ENCODE measurements at places on chromosomes 3 and 15.
A peak's percentile ranks its signal among the peaks of the same experiment; 100 is the strongest.

GRCh38 chr3:192685801-192686200 lies 41.5 kb downstream of the FGF12 start:
- no peak for DNase-seq

GRCh38 chr3:58161435-58162398 lies 49.1 kb downstream of the DNASE1L3 start:
- DNase-seq, result peak; percentile 56

GRCh38 chr3:177465257-177465642 lies 268.0 kb upstream of the TBL1XR1 start:
- no peak for DNase-seq

DNA sequence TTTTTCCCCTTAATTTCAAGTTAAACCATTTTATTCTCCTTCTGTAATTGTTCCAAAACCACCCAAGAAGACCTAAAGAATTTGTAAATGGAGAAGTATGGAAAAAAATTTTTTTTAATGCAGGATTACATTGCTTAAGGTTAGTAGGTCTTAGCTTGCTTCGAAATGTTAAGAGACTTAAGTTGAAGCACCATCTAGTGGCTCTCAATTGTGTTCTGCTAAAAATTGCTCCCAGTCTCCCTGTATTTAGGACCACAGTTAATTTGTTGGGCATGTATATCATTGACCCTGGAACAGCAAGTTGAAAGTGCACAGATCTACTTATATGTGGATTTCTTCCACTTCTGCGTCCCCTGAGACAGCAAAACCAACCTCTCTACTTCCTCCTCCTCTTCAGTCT lies 32.4 kb downstream of the CD200R1L start:
- DNase-seq, result peak; percentile 63

- DNase-seq, result peak; percentile 67
These were observed 22.3 kb upstream of the SMCO1 start for GRCh38 chr3:196537319-196537984.

DNA sequence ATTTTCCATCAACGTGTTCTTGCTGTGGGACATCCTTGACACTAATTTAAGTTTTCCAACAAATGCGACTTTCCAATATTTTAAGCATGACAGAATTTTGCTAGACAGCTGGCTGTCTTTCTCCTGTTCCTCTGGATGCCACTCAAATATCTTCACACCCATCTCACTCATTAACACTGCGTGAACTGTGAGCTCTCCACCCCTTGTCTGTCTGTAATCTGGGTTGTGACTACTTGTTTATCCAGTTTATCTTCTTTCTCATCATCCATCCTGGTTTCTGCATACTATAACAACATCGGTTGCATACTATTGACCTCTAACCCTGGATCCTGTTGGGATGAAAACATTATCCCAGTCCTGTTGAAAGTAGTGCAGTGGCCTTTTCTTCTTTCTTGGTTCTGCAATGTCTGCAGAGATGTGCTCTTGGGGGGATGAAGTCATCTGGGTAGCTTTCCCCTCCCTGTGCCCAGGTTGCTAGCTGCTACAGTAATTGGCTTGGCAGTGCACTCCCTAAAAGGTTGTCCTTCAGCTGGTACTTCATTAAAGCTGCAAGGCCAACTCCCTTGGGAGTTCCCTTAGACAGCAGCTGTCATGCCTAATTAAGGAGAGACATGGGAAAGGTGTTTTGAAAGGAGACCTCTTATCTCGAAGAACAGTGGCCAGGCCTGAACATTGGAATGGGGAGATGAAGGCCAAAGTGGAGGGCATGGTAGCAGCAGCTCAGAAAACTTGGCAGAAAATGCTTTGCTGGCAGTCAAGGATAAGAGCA lies 24.7 kb downstream of the KAT2B start:
- no peak for DNase-seq

GRCh38 chr3:129936757-129937156 lies 37.8 kb upstream of the TRH start:
- peak; percentile 87 for DNase-seq

- DNase-seq, result no peak
These were observed 72.9 kb upstream of the MNS1 start for GRCh38 chr15:56537881-56538280.

- no peak for DNase-seq
These were observed 313.4 kb upstream of the STT3B start for GRCh38 chr3:31219131-31219843.

- DNase-seq, result no peak
These were observed 280.6 kb downstream of the LPP start for GRCh38 chr3:188434594-188434993.

DNA sequence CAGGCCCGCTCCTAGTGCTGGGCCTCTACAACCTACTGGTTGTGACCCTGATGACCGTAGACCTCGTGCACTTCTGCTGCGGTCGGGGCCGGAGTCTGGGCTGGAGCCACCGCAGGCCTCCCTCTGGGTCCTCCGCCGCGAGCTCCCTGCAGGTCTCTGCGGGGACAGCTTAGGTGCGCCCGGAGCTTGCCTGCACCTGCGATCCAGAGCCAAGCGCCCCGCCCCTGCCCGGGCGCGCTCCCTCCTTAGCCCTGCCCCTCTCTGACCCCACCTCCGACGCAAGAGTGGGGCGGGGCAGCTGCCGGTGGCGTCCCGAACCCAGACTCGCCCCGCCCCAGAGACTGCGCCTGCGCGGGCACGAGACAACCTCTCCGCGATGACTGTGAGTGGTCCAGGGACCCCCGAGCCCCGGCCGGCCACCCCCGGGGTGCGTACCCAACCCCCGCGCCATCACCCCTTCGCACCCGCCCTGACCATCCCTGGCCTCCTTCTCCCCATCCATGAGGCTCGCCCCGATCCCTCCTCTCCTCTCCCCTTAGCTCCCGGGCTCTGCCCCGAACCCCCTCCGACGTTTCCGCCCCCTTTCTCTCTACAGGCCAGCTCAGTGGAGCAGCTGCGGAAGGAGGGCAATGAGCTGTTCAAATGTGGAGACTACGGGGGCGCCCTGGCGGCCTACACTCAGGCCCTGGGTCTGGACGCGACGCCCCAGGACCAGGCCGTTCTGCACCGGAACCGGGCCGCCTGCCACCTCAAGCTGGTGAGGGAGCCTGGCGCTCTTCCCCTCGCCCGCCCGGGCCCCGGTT lies at the start of gene UNC45A:
Gene UNC45A, plus strand, starts transcription at position 337 of the 803 bp plus-strand sequence. Its CDS starts 40 bp downstream, at position 377.
- DNase-seq, result peak; percentile 96

- DNase-seq, result no peak
These were observed 258.9 kb downstream of the PDZRN3 start for GRCh38 chr3:73365756-73366397.

DNA sequence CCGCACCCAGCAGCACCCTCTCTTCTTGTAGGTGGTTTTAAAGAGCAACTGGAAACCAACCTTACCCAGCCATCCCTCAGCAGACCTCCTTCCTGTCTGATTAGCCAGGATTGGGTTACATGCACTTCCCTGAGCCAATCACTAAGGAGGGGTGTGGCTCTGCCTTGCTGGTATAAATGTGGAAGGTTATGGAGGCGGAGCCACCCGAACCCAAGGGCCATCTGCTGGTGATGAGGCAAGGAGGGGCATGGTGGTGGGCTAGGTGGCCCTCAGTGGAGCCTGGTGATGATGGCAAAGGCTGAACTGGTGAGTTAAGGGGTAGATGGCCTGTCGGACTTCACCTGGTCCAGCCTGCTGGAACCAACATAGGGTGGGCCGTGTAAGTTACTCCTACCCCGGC lies 39.8 kb downstream of the CCDC33 start:
- DNase-seq, result no peak

DNA sequence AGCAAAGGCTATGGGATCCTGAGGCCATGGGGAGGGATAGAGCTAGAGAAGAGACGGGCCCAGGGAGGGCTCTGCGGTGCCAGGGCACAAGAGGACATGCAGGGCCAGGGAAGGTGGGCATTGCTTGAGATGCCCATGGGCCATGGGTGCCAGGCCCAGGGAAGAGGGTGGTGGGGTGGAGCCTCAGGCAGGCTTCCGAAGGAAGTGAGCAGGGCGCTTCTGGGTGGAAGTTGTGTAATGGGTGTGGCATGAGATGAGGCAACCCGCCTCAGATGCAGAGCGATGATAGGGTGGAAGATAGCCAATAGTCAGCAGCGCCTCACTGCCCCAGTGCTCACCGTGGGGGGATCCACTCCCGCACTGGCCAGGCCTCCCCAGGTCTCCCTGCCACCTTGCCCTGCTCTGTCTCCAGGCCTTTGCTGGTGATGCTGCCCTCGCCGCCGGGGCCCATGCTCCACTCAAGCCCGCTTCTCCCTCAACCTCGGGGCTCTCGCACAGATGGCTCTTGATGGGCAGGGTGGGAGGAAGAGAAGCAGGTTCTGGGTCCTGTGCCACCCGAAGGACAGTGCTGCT lies 51.4 kb downstream of the DNAJB8 start:
- no peak for DNase-seq

DNA sequence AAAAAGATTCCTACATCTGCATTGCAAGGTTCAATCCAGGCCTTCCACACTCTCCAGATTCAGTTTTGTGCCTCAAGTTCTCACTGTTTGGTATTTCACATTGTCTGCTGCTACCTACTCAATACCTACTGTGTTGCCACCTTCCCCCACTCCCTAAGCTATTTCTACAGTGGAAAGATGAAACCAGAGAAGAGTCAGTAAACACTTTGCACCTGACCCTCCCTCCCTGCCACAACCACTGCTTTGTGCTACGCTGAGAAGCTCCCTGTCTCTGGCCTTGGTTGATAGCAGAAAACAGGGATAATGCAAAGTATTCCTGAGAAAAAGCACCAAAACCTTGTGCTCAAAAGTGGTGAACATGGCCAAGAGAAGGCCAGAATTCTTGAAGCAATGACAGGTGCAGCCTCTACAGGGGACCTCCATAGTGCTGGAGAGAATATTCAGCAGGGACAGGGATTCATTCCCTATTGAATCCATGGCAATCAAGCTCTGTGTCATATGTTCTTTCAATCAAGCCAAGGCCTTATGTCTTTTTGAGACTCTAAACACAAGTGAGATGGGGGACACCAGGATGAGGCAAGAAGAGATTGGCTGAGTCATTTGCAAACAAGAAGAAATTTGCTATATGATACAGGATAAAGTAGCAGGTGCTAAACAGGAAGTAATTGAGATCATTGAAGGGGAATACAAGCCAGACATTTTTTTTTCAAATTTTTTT lies 83.5 kb upstream of the LIPC start:
- peak; percentile 39 for DNase-seq

DNA sequence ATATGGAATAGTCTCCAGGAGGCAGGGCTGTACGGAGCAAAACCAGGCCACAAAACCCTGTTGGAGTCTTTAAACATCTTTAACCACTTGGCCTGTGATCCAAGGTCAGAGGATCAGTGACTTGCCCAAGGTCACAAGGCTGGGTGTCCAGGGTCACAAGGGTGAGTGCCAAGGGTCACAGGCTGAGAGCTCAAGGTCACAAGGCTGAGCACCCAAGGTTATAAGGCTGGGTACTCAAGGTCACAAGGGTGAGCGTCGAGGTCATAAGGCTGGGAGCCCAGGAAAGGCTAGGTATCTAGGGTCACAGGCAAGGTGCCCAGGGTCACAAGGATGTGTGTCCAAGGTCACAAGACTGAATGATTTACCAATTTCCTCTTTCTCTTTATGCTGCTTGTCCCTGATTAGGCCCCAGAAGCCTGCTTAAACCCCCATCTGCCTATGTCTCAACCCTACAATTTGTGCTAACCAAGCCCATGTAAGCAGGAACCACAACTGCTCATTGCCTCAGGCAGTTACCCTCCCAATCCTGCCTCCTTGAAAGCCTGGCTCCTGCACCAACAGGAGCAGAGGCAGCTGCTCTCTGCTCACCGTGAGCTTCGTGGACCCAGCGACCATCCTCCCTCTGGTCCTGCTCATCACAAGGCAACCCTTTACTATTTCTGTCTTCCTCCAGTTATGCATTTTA lies 51.5 kb downstream of the MGLL start:
- peak; percentile 68 for DNase-seq

GRCh38 chr3:9804996-9805395 lies 5.1 kb upstream of the TTLL3 start:
- DNase-seq, result no peak

GRCh38 chr3:45942051-45942825 lies 1.0 kb upstream of the CXCR6 start:
- DNase-seq, result peak; percentile 12

- no peak for DNase-seq
These were observed 42.6 kb downstream of the PHLDB2 start for GRCh38 chr3:111901637-111902036.

DNA sequence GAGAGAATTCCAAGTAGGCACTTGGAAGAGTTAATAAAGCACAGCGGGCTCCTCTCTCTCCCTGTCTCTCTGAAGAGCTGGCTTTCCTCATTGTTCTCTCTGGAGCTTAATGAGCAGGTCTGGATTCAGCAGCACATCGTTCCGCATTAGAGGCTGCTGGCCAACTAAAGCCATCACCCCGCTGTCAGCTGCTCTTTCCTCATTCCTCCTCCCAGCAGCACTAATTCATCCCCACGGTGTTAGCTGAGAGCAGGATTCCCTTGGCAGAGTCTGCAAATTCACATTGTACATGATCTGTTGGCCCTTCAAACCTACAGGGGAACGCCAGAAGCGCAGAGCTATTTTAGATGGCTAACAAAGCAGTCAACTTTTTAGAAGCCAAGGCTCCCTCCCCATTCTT lies 44.2 kb downstream of the SGO1 start:
- DNase-seq, result no peak

GRCh38 chr3:15460891-15461531 lies 33.6 kb downstream of the EAF1 start:
- no peak for DNase-seq

DNA sequence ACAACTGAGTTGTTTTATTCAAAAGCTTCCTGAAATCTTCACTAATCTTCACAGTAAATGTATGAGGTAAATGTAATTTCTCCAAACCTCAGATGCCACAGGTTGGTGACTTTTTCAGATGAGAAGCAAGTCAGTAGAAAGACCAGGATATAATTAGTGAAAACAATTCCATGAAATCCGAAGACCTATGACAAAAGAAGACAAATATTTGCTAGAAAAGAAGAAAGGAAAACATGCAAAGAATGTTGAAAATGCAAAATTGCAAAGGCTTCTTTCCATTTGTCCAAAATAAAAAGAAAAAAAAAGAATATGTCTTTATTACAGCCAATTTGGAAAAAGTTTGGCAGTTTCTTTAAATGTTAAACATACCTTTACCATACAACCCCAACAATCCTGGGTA lies 88.3 kb upstream of the MYRIP start:
- DNase-seq, result no peak

DNA sequence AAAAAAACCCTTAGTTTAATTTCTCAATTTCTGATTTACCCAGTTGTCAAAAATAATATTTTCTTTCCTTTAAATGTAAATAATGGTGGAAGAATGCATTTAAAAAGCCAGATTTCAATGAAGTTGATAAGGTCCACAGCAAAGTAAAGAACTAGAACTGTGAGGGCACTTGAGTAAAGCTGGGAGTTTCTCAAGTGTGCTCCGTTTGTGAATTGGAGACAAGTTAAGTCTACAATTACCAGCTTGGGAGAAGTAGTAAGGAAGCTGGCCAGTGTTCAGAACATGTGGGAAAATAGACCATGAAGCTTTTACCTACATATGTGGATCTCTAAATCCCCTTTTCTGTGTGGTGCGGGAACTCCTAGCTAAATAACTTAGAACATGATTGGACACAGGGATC lies 239.4 kb downstream of the OXSM start:
- DNase-seq, result no peak

DNA sequence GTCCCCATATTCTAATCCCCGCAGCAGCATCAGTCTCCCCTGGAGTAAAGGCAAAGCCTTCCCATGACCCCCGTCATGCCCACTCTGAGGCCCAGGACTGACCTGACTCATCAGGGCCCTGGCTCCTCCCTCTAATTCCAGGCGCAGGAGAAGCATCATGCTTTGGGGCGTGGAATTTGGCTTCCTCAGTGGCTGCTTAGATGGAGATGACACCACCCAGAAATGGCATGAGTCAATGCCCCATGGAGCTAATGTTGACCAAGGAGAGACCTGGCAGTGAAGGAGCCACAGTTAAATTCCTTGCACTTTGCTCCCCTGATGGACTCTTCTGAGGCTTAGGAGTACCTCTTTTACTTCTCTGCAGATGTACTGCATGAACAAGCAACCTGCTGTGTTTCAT lies 204.2 kb upstream of the PROK2 start:
- DNase-seq, result peak; percentile 78

Measured in suppressor macrophage treated with lipopolysaccharide for 1 hour (primary cell).